T-cell (primary cell): ENCODE measurements at places on chromosomes 12 and 14. TPM values are rescaled to one million over a fixed set of nuclear protein-coding genes. Genes with fewer than 3 reads are reported as not detected.

CLEC1A gene
- total RNA-seq: not detected

DNA sequence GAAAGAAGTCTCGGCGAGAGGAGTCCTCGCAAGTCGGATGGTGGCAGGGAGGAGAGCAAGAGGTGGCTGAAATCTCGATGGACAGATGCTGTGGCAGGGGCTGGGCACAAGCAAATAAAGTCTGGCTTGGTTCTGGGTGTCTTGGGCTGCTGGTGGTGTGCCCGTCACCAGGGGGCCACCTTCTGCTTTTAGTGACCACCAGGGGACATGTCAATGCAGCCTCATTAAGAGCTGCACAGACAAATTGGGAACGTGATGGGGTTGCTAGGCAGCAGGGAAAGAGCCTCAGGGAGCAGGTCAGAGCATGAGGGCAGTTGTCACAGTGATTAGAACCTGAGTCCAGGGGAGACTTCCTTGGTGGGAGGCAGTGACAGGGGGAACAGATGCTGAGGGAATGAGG, 44.0 kb downstream of the LRRC74A start:
- DNase-seq: no peak
- no peak overlapping the region for H3K4me3 ChIP-seq
- no peaks in the 10 kb centered on the region for H3K36me3 ChIP-seq
- H3K27me3 ChIP-seq: no peaks in the 10 kb centered on the region
- H3K27ac ChIP-seq: no peak overlapping the region

GRCh38 chr12:126492181-126492580, 1426.9 kb downstream of the AACS start:
- H3K27me3 ChIP-seq: no peaks in the 10 kb centered on the region
- no peak for DNase-seq
- no peaks in the 10 kb centered on the region for H3K36me3 ChIP-seq
- H3K4me3 ChIP-seq: no peak overlapping the region

- no peaks in the 10 kb centered on the region for H3K4me1 ChIP-seq
- no peak for DNase-seq
- no peaks in the 10 kb centered on the region for H3K36me3 ChIP-seq
- H3K27ac ChIP-seq: no peak overlapping the region
- H3K27me3 ChIP-seq: peaks cover 22% of the 10 kb centered on the region
Observed at GRCh38 chr12:110917467-110917866, 2.9 kb downstream of the MYL2 start.

- H3K27ac ChIP-seq: no peak overlapping the region
- peaks cover 2% of the 10 kb centered on the region for H3K27me3 ChIP-seq
- no peaks in the 10 kb centered on the region for H3K36me3 ChIP-seq
Observed at GRCh38 chr12:128402486-128403243, 135.7 kb downstream of the TMEM132C start.

DNA sequence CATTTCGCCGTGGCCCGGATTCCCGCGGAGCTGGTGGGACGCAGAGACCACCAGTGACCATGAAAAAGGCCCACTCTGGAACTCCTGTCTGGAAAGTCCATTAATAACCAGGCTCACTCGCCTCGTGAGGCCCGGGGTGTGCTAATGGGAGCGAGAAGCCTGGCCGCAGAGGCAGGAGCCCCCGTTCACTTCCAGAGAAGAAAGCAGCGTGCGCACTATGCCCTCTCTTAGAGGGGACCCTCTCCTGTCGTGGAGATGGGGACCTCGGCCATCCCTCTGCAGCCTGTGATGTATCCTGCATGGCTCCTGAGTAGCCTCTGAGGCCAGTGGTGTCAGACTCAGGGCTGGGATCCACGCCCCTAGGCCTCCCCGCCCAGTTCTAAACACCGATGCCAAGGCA, 134.1 kb upstream of the VRK1 start:
- H3K4me3 ChIP-seq: no peak overlapping the region
- no peak overlapping the region for H3K27ac ChIP-seq
- H3K27me3 ChIP-seq: peaks cover 2% of the 10 kb centered on the region
- no peaks in the 10 kb centered on the region for H3K36me3 ChIP-seq

DNA sequence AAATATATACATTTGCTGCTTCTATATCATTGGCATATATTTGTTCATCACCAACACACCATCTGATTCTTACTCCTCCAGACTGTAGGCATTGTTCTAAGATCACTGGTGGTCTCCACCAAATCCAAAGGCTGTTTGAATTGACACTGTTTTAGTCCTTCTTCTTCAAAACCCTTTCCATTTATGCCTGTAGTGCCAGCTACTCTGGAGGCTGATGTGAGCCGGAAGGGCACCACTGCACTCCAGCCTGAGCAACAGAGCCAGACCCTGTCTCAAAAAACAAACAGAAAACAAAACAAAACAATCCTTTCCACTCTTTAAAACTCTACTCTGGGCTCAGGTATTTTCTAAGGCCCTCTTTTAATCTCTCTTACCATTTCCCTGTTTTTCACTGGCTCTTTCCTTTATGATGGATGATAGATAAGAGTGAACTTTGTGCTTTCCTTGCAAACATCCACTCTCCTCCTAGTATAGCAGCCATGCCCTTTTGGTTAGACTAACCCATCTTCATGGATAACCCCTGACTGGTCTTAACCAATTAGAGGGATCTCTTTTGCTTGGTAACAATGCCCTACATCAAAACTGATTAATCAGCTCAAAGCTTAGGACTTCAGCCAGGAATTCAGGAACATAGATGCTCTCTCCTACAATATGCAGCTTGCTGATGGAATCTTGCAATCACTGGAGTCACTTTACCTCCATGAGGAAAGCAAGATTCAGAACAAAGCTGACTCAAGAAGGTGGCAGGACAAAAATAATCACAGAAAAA, 24.9 kb downstream of the SPTSSA start:
- H3K27me3 ChIP-seq: no peaks in the 10 kb centered on the region
- no peak overlapping the region for H3K4me3 ChIP-seq
- DNase-seq: no peak
- H3K4me1 ChIP-seq: no peaks in the 10 kb centered on the region
